ENCODE measurements at places on chromosomes 12 and 14.

GRCh38 chr12:108424026-108424425, 84.9 kb upstream of the CMKLR1 start:
- no peak for DNase-seq

- DNase-seq, result peak; percentile 28
Measured at GRCh38 chr14:64265222-64265621, 28.9 kb downstream of the ESR2 start.

DNA sequence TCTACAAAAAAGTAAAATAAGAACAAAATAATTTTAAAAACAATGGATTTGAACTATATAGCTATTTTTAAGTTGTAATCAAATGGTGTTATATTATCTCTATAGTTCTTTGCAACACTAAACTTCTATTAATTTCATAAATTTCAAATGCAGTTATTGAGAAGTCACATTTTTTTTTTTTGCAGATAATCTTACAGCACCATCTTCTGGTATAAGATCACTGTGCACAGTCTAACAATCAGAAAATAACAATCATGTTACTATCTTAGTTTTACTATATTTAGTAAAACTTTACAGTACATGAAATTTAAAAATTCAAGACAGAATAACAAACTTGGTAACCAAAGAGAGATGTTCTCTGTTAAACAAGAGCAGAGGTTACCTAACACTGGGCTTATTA, 40.6 kb downstream of the GXYLT1 start:
- DNase-seq, result no peak

DNA sequence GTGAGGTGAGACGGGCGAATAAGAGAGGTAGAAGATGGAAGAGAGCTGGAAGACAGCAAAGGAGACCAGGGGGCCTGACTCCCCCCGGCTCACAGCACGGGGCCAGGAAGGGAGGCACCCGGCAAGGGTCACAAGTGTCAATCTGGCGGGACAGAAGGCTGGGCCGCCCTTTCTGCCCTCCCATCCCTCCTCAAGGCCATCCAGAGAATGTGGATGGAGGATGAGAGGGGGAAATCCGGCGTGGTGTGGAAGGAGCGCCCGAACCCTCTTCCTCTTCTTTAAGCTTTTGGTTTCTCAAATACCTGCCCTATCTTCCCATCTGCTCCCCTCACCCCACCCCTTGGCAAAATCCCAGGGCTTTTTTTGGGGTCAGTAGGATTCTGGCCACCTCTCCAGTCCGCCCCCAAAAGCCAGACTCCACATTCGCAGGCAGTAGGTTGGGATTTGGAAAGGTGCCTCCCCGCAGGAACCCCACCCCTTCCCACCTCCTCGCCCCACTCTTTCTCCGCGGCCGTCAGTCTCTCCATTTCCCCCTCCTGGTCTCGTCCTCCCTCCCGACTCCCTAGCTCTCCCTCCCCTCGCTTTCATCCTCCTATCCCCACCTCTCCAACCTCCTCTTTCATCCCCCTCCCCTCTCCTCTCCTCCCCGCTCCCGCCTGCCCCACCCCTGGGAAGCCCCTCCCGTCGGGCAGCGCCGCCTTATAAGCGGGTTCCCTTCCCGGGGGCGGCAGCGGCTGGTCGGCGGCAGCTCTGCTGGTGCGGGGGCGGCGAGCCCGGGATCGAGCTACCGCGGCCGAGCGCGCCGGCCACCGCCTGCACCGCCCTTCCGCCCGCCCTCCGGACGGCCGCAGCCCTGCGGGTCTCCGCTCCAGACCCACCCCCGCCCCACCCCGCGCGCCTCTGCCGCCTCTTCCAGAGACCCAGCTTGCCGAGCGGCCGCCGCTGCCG, at the start of gene PTMS:
Gene PTMS, plus strand, starts transcription at position 730 of the 948 bp plus-strand sequence. CDS start 343 bp downstream, outside the sequence.
- DNase-seq, result peak; percentile 71

DNA sequence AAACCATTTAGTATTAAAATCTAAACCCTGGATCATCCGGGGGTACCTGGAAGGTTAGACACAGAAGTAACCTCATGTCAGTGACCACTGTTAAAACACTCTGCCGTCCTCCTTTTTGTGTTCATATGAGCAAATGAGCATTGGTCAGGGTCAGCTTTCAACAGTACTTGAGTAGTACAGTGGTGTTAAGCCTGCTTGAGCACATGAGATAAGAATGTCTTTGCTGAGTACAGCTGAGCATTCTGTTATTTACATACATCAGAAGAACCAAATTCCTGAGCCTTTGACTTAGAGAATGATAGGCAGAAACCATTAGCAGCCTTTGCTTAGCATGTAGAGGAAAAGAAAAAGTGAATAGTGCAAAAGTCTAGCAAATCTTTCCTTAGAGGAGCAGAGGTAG, 38.6 kb upstream of the LRTM2 start:
- DNase-seq, result no peak

GRCh38 chr14:22819151-22819988, 4.1 kb upstream of the SLC7A7 start:
- DNase-seq, result no peak

Data from KBM-7 (cell line).